ENCODE measurements at places on chromosomes 6 and 20.

- DNase-seq: no peak
Observed at GRCh38 chr6:40610229-40610628, 23.1 kb upstream of the LRFN2 start.

GRCh38 chr20:49186535-49187329 is 1.4 kb downstream of the STAU1 start:
- peak; percentile 31 for DNase-seq

- DNase-seq: peak; percentile 89
Observed at GRCh38 chr6:27839626-27840475, 72.3 kb downstream of the OR2B2 start.

- peak; percentile 85 for DNase-seq
Observed at GRCh38 chr6:157962601-157963302, 18.9 kb upstream of the SYNJ2 start.

DNA sequence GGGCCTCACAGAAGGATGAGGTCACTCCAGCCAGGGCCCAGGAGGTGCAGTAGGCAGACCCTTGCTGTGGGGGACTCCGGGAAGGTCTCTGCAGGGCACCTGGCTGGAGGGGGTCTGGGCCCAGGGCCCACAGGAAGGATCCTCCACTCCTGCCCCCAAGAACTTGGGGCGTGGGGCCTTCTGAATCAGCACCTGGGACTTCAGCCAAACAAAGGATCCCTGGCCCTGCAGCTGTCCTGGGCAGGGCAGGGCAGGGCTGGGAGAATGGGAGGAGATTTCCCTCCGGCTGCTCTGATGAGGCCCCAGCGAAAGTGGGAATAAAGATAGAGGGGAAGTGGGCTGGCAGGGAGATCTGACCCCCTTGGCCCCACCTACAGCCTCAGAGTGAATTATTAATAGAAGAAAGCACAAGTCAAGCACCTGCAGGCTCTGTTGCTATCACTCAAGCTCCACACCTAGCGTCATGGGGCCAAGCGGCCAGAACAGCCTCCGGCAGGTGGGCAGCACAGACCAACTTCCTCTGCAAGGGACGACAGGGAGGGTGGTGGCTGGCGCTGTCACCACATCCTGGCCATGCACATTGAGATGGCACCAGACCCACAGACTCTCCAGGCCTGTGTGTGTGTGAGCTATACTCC is 61.6 kb upstream of the MRPS10 start:
- DNase-seq: peak; percentile 84

GRCh38 chr6:56852260-56853010 is 102.5 kb upstream of the BEND6 start:
- no peak for DNase-seq

- no peak for DNase-seq
Observed at GRCh38 chr6:84204011-84204410, 23.4 kb downstream of the CEP162 start.

GRCh38 chr6:132612449-132613108 is 11.5 kb downstream of the TAAR2 start:
- DNase-seq: no peak

- DNase-seq: no peak
Observed at GRCh38 chr6:5162355-5162754, 77.2 kb downstream of the PPP1R3G start.

- DNase-seq: no peak
Observed at GRCh38 chr6:41371992-41372831, 36.8 kb downstream of the NCR2 start.

- DNase-seq: no peak
Observed at GRCh38 chr20:5949943-5950270, 426 bp downstream of the TRMT6 start.

All from LHCN-M2 (cell line).